ENCODE measurements at places on chromosomes 5 and 9.
A peak's percentile ranks its signal among the peaks of the same experiment; 100 is the strongest.

DNA sequence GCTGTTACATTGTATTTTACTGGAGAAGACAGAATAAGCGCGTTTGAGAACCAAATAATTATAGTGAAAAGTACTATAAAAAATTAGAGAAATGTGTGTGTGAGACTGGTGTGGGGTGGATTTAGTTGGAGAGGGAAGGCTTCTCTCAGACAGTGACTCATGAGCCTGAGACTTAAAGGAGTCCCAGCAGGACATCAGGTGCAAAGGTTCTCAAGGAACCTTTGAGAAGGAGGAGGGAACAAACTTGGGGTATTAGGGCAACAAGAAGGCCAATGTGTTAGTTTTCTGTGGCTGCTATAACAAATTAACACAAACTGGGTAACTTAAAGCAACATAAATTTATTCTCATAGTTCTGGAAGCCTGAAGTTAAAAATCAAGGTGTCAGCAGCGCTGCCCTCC, 4.9 kb downstream of the DDX4 start:
- DNase-seq = no peak

DNA sequence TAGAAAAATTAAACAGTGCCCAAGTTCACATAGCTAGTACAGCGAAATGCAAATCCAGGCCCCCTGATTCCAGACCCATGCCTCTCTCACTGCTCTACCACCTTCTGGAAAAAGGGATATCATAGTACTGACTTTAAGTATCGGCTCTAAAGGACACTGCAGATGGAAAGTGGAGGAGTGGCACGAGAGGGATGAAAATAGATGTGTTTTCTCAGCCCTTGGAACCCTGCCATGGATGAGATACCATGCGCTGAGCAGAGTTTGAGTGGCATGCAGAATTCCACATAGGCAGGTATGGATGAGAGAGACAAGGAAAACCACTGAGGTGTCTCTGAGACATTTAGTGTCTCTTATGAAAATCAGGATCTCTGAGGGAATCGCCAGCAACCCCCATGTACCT, 18.8 kb downstream of the CKMT2 start:
- DNase-seq = no peak

DNA sequence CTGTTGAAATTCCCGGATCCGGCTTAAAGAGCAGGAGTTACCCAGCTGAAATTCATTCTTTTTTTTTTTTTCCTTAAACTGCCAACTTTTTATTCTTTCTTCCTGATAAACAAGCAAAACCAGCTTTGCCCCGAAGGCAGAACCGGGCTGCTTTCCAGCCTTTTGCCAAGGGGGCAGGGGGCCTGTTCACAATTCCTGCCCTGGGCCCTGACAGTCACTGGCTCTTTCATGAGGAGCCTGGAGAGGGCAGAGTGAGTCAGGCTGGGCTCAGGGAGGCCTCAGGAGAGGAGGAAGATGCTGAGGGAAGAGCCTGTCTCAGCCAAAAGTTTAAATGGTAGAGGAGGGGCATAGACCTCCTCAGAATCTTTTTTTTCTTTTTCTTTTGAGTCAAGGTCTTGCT, 4.8 kb downstream of the GLIPR2 start:
- DNase-seq = peak; percentile 59

- no peak for DNase-seq
These were observed 100.3 kb upstream of the SPIN1 start for GRCh38 chr9:88287972-88288371.

DNA sequence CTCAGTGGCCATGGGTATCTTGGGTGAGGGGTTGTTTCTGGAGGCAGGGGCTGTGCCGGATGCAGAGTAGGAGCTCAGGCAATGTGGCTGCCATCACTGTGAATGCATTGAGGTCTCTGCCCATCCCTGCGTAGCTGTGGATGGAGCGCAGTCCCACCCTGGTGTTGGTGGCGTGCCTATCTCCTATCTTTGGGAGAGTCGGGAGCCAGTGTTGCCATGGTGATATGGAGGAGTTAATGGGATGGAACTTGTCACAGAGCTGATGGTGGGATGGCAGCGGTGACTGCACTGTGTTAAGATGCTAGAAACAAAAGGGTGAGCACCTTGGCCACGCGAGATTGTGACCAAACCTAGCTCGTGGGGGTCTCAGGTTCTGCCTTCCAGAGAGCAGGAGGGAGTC, 197.3 kb downstream of the MELK start:
- no peak for DNase-seq

DNA sequence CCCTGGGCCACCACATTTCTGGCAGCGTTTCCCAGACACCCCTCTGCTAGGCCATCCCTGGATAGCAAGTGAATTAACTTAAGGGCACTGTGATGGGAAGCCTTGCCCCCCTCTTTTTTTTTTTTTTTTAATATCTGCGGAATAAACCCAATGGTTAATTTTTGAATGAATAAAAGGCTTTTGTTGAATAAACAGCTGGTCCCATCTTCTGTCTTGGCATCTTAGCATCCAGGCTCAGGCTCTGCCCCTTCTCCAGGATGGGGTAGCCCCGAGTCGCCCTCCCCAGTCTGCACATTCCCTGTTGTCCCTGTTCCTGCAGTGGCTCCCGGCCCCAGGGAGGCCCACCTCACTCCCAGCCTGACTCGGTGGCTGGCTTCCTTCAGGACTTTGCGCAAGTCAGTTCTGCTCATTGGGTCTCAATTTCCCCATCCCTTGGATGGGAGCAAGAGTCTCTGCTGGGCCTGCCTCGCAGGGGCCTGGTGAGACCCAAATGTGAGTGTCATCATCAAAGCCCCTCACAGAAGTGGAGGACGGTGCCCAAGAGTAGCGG, 29.0 kb upstream of the HMCN2 start:
- no peak for DNase-seq

GRCh38 chr5:78162253-78162862, 132.1 kb downstream of the AP3B1 start:
- DNase-seq = peak; percentile 28

GRCh38 chr9:33840381-33840780, 23.4 kb downstream of the UBE2R2 start:
- DNase-seq = no peak

GRCh38 chr5:94702729-94703128, 84.3 kb downstream of the SLF1 start:
- DNase-seq = no peak

- DNase-seq = no peak
These were observed 18.8 kb upstream of the FCN1 start for GRCh38 chr9:134936346-134937163.

DNA sequence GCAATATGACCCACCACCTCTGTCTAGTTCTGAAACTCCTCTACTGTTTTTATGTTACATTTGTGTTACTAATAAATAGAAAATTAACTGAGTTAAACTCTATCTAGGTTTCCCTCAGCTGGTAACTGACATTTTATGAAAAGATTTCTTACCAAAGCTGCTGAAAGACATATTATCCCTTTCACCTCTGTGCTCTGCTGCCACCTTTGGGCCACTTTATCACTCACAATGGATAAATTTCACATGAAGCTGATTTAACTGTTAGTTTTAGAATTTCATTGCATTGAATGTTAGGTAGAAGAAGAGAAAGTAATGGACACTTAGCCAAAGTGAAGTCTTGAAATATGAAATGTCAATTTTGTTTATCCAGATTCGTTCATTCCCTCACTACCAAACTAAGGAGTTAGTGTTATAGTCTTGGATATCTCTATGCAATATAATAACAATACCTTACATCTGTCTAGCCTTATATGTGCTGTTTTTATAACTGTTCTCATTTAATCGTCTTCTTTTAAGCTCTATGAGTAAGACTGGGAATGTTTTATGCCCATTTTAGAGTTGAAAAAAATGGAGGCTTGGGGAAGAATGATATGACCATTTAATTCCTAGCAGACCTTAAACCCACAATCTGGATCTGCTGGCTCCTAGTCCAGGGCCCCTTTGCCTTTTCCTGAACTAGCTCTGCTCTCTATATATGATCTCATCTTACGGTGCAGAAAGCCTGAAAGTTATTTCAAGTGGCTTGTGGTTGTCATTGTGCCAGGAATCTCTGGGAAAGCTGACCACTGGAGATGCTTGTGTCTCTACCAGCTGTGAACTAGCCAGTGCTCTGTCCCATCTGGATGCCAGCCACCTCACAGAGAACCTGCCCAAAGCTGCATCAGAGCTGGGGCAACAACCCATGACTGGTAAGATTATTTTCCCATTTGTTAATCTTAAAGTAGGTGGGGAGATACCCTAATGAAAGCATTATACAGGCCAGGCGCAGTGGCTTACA, 97.1 kb downstream of the GOLPH3 start:
- peak; percentile 58 for DNase-seq

DNA sequence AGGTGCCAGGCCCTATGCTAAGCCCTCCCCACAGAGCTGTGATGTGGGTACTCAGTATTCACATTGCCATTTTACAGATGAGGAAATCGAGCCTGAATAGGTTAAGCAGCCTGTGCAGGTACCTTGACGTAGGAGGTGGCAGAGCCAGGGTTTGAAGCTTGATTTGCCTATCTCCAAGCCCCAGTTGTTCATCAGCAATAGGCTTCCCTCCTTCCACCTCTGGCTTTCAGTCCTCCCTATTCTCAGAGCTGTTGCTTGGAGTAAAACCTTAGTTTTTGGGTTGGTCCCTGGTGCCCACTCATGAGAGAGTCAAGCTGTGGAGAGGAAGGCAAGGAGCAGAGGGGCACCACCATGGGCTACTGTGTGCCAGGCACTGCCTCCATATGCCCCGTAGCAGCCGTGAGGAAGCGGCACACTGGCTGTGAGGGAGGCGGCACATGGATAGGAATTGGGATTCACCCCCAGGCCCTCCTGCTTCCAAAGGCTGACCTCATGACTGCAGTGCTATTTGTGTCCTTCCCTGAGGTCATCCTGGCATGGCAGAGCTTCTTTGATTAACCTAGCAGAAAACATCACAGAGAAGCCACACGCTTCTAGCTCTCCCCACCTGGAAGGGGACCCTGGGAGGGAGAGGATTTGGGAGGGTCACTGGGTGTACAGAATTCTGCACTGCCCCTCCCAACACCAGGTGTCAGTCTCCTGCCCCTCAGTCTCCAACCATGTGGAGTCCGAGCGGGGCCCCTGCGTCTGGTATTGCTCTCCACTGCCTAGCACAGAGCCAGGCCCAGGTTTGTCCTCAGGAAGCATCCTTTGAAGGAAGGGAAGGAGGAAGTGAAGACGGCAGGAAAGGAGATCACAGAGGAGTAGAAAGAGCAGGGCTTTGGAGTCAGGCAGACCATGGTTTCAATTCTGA, 109.8 kb downstream of the RGS3 start:
- no peak for DNase-seq

GRCh38 chr9:98161851-98162250, 30.6 kb downstream of the CORO2A start:
- DNase-seq = no peak

DNA sequence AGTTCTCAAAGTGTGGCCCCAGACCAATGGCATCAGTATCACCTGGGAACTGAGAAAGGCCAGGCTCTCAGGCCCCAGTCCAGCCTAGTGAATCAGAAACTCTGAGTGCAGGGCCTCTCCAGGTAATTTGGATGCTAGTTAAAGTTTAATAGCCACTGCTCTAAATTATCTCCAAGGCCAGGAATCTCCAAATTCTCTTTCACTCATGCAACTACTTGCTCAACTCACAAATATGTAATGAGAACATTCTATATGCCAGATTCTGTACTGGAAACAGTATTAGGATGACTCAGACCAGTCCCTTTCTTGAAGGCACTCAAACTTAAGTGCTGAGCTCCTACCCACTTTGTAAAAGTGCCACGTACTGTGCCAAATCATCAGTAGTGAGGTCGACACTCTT, 84.6 kb downstream of the PAPPA start:
- DNase-seq = peak; percentile 93

DNA sequence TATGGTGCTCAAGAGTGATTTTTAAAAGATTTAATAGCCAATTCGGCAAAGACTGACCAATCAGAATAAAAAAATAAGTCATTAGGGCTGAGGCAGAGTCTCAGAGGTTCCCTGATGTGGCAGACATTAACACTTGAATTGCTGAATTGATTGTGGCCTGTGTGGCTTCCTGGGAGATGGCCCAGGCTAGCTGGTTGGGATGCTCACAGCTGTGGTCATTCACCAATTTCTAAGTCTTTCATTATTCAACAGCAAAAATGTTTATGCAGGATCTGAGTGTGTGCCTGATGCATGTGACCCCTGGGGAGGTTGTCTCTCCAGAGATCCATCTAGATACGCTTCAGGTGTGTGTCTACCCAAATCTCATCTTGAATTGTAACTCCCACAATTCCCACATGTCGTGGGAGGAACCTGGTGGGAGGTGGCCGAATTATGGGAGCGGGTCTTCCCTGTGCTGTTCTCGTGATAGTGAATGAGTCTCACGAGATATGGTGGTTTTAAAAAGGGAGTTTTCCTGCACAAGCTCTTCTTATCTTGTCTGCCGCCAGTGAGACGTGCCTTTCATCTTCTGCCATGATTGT, 632.6 kb upstream of the SEMA6A start:
- no peak for DNase-seq

Data from fibroblast of skin of right biceps (primary cell).